Naive B cell (primary cell): ENCODE measurements at places on chromosomes 3 and 15. TPM values are rescaled to one million over a fixed set of nuclear protein-coding genes. Genes with fewer than 3 reads are reported as not detected.

DNA sequence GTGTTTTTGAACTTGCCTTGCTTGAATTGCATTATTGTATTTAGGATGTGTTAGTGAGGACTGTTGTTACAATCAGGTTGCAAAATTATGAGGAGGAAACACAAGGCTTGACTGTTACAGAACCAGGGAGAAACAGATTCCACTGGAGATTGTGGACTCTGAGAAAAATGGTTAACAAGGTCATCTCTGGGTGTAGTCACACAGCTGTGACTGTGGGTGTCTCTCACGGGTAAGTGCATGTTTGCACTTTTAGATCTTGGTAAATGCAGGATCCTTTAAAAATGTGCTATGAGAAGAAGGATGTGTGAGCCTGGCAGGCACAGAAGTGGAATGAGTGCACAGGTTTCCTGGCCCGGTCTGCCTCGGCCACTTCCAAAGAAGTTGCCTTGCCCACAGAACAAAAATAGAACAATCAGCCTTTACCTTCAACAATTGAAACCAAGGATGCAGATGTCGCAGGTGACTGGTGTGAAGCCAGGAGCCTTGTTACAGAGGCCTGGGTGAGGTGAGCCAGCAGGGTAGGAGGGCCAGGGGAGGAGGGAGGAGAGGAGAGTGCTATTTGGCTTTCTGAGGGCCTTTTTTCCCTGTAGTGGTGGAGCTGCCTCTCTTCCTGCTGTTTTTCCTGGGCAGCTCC lies 68.0 kb downstream of the ABHD5 start:
- H3K36me3 ChIP-seq = no peaks in the 10 kb centered on the region
- no peak overlapping the region for H3K27ac ChIP-seq
- H3K4me3 ChIP-seq = no peak overlapping the region
- DNase-seq = no peak
- H3K4me1 ChIP-seq = no peaks in the 10 kb centered on the region

- H3K27me3 ChIP-seq = peaks cover 5% of the 10 kb centered on the region
- H3K4me1 ChIP-seq = peaks cover 3% of the 10 kb centered on the region
- no peaks in the 10 kb centered on the region for H3K36me3 ChIP-seq
- no peak overlapping the region for H3K4me3 ChIP-seq
- no peak for DNase-seq
Observed at GRCh38 chr15:62124176-62124972, 40.7 kb downstream of the C2CD4B start.

- no peak overlapping the region for H3K27ac ChIP-seq
- no peak for DNase-seq
- no peak overlapping the region for H3K4me3 ChIP-seq
- H3K4me1 ChIP-seq = no peaks in the 10 kb centered on the region
Observed at GRCh38 chr15:78850941-78851755, 21.5 kb upstream of the MORF4L1 start.

GRCh38 chr15:84649706-84650105 lies 4.4 kb downstream of the WDR73 start:
- no peak for DNase-seq
- peaks cover 37% of the 10 kb centered on the region for H3K36me3 ChIP-seq
- no peak overlapping the region for H3K27ac ChIP-seq
- no peaks in the 10 kb centered on the region for H3K27me3 ChIP-seq

DNA sequence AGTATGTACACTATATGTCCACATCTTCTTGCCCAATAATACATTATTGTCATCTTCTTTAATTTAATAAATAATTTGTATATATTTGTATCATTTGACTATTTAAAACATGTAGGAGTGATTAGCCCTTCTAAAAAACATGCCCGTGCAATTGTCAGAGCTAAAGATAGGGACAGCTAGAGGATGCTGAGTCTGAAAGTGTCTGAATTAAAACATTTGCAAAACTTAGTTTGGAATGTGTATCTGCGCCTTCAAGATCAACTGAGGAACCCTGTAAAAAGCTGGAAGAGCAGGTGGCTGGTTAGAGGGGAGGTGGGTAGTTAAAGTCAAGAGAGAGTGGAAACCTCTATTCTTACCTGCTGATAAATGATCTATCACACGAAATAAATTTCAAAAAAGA lies 4.7 kb downstream of the SLITRK3 start:
- no peak overlapping the region for H3K27ac ChIP-seq
- H3K4me1 ChIP-seq = peaks cover 4% of the 10 kb centered on the region
- peaks cover 3% of the 10 kb centered on the region for H3K36me3 ChIP-seq
- H3K4me3 ChIP-seq = no peak overlapping the region
- H3K27me3 ChIP-seq = peaks cover 51% of the 10 kb centered on the region

- DNase-seq = no peak
- H3K27ac ChIP-seq = no peak overlapping the region
- no peaks in the 10 kb centered on the region for H3K4me1 ChIP-seq
- no peak overlapping the region for H3K4me3 ChIP-seq
- peaks cover 13% of the 10 kb centered on the region for H3K27me3 ChIP-seq
Observed at GRCh38 chr15:33278816-33279612, 31.8 kb upstream of the RYR3 start.

DNA sequence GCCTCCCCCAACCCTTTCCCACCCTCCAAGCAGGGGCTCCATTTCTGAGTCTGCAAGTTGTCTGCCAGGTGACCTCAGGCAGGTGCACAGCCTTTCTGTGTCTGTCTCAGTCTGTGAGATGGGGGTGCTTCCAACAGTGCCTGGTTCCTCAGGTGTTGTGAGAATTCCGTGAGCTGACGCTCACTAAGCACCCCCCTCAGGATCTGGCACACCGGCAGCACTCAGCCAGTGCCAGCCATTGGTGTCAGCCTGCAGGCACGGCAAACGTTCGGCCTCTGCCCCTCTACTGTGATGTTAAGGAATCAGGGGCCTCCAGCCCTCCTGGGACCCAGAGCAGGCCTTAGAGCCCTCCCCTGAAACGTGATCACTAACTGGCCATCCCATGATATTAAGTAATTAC lies 2.4 kb downstream of the KLF15 start:
- H3K4me3 ChIP-seq = peak overlapping the region; percentile 9
- H3K27ac ChIP-seq = no peak overlapping the region
- no peaks in the 10 kb centered on the region for H3K36me3 ChIP-seq
- no peak for DNase-seq
- peaks cover 49% of the 10 kb centered on the region for H3K27me3 ChIP-seq
- H3K4me1 ChIP-seq = peaks cover 22% of the 10 kb centered on the region

GRCh38 chr3:149494022-149494758 lies 19.7 kb downstream of the TM4SF4 start:
- H3K4me3 ChIP-seq = no peak overlapping the region
- no peak overlapping the region for H3K27ac ChIP-seq

DNA sequence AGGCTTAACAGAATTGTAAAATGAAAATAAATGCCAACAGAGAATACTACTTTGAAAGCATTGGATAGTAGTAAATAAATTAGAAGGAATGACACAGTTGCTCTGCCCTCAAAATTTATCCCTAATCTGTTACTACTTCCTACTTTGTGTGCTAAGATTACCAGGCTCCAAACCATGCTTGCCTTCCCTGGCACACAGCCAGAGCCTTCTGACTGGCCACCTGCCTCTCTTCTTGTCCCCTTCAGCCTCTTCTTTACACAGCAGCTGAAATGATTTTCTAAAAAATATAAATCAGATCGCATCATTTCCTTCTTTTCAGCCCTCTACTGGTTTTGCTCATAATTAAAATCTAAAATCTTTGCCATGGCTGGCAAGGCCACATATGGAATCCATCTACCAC lies 334.1 kb downstream of the FHIT start:
- no peak overlapping the region for H3K4me3 ChIP-seq
- no peaks in the 10 kb centered on the region for H3K4me1 ChIP-seq
- H3K36me3 ChIP-seq = no peaks in the 10 kb centered on the region
- no peak for DNase-seq
- H3K27ac ChIP-seq = no peak overlapping the region

DNA sequence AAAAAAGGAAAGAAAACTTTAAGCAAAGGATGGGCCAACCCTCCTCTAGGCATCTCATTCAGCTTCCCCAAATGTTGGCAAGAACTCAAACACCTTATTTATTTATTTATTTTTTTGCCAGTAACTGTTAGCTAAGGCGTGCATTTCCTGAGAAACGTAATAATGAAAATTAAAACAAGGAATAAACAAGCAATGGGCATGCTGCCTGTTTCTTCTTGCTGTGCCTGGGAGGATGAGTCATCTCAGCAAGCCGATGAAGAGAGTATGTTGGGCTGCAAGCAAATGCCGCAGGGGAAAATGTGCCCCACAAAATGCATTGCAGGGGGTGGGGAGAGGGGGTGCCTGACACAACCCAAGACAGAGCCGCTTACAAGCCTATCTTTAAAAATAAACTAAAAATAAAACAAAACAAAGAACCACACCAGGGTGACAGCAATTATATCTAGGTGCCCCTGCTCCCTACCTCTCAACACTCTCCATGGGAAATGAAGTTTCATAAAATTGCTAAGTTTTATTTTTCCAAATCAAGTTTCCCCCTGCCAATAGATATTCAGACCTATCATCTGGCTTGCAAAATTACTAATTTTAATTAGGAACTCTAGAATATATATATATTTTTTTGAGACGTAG lies 40.3 kb downstream of the EIF4E3 start:
- H3K27ac ChIP-seq = no peak overlapping the region
- H3K27me3 ChIP-seq = no peaks in the 10 kb centered on the region
- no peaks in the 10 kb centered on the region for H3K36me3 ChIP-seq
- H3K4me3 ChIP-seq = no peak overlapping the region
- no peak for DNase-seq

DNA sequence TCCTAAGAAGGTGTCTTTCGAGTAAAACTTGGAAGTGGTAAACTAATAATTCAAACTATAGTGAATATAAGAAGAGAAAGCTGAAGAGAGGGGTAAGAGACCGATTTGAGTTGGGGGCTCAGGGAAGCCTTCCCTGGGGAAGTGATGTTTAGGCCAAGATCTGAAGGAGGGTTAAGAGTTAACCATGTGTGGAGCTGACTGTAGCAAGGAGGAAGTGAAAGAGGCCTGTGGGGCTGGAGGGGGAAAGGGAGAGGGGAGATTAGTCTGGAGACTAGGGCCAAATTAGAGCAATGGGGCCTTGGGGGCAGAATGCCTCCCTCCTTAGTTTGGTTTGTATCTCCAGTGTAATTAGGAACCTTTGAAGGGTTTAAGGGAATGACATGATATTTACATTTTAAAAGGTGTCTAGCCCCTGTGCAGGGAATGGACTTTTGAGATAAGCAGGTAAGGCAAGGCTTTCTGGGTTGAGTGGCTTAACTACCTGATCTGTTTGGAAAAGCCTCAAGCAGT lies 2.2 kb downstream of the ZNF592 start:
- peak overlapping the region; percentile 92 for H3K4me3 ChIP-seq
- H3K27me3 ChIP-seq = no peaks in the 10 kb centered on the region
- H3K36me3 ChIP-seq = no peaks in the 10 kb centered on the region
- H3K4me1 ChIP-seq = peaks cover 53% of the 10 kb centered on the region

GRCh38 chr15:38490242-38490922 lies 36.5 kb downstream of the FAM98B start:
- no peak overlapping the region for H3K4me3 ChIP-seq
- H3K4me1 ChIP-seq = no peaks in the 10 kb centered on the region
- H3K27ac ChIP-seq = no peak overlapping the region
- H3K36me3 ChIP-seq = peaks cover 9% of the 10 kb centered on the region
- no peak for DNase-seq

DNA sequence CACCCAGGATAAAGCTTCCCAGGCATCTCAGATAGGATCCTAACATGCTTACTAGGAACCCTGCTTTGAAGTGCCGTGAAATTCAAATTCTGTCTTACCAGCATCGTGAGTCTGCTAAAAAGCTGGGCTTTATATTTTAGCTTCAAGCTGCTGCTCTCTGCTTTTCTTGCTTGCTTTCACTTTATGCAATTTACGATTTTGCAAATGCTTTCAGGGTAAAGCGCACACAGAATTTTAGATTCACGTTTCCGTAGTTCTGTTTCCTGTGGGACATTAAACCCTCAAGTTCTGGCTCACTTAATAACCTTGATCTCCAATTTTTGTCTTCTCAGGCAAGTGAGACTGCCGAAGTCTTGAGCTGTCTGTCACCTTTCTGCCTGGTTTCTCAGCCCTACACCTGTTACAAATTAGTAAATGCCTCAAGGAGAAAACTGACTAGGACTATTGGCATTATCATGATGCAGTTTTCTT lies 170.5 kb upstream of the TGFBR2 start:
- H3K27me3 ChIP-seq = no peaks in the 10 kb centered on the region
- DNase-seq = peak; percentile 15
- peaks cover 35% of the 10 kb centered on the region for H3K4me1 ChIP-seq
- H3K27ac ChIP-seq = peak overlapping the region; percentile 69
- H3K4me3 ChIP-seq = peak overlapping the region; percentile 34

DNA sequence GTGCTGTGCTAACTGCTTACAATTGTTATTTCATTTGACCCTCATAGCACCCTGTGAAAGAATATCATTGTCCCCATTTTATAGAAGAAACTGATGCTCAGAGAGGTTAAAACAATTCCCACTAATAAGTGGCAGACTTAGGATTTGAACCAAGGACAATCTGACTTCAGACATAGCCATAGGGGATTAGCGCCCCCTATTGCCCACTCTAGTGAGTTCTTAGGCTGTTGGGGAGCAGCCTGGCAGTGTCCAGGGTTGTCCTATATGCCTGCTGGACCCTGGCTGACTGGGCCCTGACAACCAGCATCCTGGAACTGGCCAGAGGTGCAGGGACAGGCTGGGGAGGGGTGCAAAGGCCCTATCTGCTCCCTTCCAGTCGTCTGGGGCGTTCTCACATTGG lies 15.4 kb downstream of the DPH3 start:
- no peak for DNase-seq
- H3K36me3 ChIP-seq = no peaks in the 10 kb centered on the region
- H3K4me3 ChIP-seq = no peak overlapping the region
- peaks cover 7% of the 10 kb centered on the region for H3K27me3 ChIP-seq
- no peak overlapping the region for H3K27ac ChIP-seq

DNA sequence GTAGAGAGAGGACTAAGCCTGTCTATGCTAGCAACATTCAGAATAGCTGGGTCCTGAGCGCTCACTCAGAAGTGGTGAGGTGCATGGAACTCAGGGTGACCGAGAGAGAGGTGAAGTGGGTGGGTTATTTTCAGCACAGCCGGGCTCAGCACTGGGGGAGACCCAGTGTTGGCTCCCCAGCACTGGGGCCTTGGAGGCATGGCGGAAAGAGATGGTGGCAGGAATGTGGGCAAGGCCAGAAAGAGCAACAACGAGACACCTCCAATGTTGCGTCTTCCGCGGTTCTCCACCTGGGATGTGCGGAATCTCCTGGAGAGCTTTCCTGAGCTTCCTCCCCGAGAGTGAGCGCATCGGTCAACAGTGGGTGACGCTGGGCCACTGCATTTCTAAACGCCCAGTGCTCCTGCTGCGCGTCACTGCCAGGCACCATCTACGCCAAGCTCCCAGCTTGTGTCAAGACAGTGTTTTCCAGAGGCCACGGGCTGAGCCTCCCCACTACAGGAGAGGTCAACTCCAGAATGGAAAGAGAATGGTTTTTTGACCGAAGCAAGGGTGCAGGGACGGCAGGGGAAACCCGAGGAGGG lies 148.4 kb downstream of the ADAMTS17 start:
- no peaks in the 10 kb centered on the region for H3K36me3 ChIP-seq
- no peak for DNase-seq
- no peak overlapping the region for H3K27ac ChIP-seq

The CP gene
- polyA plus RNA-seq = 0.36 TPM

The CHD2 gene
- polyA plus RNA-seq = 41.6 TPM

The LEKR1 gene
- 2.0 TPM for polyA plus RNA-seq

The LDHAL6B gene
- 0.33 TPM for polyA plus RNA-seq

The SH3GL3 gene
- not detected for polyA plus RNA-seq
